ENCODE measurements at places on chromosomes 4 and X.

GRCh38 chr4:7828011-7828720, 111.5 kb downstream of the AFAP1 start:
- peak; percentile 95 for DNase-seq

GRCh38 chr4:111480510-111480909, 664.7 kb upstream of the FAM241A start:
- DNase-seq = no peak

DNA sequence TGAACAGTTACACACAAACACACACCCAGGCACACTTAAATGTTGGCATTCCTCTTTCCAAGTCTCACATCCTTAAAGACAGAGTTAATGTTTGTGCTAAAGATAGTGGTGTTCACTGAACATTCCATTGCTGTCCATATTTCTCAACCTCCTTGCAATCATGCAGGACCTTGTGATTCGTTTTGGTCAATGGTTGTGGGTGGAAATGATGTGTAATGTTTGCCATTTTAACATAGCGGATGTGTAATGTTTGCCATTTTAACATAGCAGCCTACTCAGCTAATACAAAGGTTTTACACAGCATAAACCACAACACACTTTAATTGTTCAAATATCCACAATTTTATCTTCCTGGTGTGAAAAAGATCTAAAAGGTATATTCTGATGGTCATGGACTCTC, 93.9 kb downstream of the CEP44 start:
- DNase-seq = peak; percentile 61

- DNase-seq = no peak
Observed at GRCh38 chr4:99657798-99658197, at the start of gene C4orf54. Gene C4orf54, minus strand, starts transcription at chr4:99657828. Its CDS starts 3,180 bp downstream, at chr4:99654648.

- DNase-seq = no peak
Observed at GRCh38 chr4:7351014-7351413, 83.7 kb downstream of the PSAPL1 start.

DNA sequence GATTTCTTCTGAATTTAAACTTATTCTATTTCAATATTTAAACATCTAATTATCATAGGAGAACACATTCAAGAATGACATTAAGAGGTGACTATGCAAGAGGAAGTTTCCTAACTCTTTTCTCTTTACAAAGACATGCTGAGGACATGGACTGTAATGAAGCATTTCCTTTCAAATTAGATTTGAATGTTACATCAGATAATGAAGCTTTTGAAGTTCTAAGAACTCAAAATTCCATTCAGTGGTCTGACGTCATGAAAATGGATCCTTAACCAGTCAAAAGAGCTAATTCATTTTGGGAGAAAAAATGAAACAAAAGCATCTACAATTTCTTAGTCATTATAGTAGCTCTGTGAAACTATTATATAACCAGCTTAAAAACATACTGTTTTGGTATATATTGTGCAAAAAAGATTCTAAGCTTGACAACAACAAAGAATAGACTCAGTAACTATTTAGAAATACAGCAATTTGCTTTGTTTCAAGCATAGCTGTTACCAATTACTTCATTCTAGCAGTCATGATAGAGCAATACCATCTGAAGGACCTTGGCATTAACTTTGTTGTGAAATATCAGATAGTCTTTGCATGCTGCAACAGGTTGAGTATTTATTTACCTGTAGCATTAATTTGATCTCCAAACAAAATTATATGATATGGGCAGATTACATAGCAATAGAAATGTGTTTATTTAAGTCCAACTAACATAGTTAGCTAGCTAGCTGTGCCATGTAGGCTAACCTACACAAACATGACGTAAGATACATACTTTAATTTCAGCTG, 13.7 kb upstream of the DTHD1 start:
- peak; percentile 73 for DNase-seq

GRCh38 chr4:69147334-69147733, 51.1 kb downstream of the UGT2B7 start:
- no peak for DNase-seq

DNA sequence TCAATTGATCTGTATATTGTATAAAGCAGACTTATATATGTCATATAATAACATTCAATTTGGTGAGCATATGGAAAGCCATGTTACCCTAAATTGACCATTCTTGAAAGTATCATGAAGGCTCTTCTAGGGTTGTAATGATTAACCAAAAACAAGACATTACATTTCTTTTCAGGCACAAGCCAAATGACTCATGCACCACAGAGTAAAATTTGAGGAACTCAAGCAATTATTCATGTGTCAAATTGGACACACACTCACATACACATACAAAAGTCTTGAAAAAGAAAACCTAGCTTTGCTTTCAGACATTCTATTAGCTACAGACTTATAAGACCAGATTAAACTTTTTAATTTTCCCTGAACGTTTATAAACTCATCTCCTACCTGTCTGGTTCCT, 146.5 kb upstream of the PCDH18 start:
- no peak for DNase-seq

GRCh38 chr4:86291180-86291579, 68.7 kb downstream of the MAPK10 start:
- DNase-seq = peak; percentile 7

- peak; percentile 88 for DNase-seq
Observed at GRCh38 chr4:25702848-25703247, 47.2 kb downstream of the SLC34A2 start.

DNA sequence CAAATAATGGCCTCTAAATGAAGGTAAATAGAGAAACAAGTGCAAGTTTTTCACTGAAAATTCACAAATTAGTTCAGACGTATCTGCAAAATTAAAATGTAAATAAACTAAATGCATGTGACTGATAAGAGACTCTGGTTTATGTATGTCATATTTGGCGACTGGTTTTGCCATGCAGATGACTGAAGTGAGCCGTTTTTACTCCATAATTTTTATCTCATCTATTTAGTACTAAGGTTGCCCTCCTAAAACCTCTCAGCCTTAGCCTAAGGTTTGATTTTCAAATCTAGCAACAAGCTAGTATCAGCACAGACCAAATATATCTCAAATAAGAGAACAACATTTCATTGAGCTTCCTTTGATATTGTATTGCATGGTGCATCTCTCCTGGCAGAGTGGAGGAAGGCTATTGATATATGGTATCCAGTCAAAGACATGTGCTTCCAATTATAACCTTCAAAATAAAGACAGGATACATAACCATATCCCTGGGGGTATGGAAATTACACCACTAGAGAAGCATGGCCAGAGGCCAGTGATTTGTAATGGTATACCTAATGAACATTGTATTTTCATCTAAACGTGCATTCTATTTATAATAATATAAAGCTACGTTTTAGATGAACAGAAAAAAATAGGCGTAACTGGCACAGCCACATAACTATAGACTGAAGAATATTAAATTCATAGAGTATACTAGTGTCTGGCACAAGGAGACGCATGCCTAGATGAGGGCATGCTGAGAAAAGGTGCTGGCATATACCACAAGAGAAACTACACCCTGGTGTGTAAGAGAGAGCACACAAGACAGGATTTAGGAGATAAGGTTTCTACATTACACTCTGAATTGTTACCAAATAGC, 392.6 kb upstream of the INTU start:
- no peak for DNase-seq

DNA sequence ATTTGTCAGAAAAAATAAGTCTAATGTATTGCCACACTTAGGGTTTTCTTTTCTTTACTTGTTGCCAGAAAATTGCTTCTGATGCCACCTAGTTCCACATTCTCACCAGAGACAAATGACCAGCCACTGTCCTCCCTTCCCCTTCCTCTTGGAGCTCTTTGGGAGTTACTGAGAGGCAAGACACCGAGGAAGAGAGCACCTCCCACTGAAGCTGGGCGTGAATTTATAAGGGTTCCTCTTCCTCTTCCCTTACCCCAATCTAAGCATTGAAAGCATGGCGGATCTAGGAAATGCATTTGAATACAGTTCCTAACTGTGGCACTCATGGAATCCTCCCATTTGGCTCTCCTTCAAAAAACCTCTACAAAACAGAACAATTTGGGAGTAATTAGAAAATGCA, 30.0 kb downstream of the ANXA3 start:
- DNase-seq = no peak

GRCh38 chr4:15428611-15429010, 778 bp downstream of the C1QTNF7 start:
- no peak for DNase-seq

DNA sequence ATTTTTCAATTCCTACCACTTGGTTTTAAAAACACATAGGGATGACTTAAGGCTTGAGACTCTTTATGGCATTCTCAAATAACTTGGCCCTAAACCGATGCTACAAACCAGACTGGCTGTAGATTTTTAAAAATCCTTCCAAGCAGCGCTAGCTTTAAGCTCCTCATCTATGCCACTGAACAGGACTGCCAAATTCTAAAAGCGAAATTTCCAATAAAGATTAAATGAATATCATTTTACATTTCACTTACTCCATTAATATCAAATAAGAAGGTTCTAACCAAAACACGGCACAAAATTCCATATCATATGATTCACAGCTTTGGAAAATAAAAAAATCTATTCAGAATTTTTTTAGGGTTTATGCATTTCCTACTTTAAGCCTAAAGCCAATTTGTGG, 134.2 kb downstream of the FANCB start:
- no peak for DNase-seq

DNA sequence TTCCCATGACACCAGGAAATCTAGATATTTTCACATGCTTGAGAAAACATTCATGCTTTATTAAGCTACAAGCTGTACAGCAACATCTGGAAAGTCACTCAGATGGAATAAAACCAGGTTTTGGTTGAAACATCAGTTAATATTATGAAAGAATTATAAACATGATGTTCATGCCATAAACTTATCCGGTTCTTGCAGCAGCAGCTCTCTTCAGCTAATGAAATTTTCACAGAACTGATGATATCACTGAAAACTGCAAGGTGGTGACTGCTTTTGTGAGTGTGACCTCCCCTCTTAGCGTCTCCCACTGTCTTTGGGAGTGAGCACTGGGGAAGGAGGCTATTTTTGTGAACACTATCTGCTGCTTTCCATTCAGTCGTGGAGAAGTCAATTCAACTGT, 56.9 kb downstream of the ARHGAP10 start:
- no peak for DNase-seq

DNA sequence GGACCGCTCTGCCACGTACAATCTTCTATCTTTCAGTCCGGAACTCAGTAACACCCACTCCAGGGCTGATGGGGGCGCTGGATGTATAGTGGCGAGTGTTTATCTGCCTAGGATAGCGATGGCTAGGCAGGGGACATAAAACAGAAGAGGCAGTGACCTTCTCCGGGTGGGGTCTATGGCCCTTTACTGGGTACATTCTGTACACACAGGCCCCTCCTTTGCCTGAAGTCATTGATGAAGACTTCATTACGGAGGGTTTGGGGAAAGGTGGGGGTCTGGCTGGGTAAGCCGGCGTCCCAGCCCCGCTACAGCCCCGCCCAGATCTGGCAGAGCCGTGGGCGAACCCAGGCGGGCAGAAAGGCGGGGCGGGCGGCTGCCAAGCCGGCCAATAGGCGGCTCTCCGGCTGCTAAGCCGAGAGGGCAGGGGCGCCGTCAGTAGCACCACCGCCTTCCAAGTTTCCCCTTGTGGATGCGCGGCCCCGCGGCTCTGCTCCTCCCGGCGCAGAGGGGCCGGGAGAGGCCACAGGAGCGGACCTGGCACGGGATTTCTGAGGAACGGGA, at the start of gene CHST7:
Gene CHST7 (plus strand): TSS at position 435 of the 561 bp plus-strand sequence. CDS start 167 bp downstream, outside the sequence.
- peak; percentile 52 for DNase-seq

DNA sequence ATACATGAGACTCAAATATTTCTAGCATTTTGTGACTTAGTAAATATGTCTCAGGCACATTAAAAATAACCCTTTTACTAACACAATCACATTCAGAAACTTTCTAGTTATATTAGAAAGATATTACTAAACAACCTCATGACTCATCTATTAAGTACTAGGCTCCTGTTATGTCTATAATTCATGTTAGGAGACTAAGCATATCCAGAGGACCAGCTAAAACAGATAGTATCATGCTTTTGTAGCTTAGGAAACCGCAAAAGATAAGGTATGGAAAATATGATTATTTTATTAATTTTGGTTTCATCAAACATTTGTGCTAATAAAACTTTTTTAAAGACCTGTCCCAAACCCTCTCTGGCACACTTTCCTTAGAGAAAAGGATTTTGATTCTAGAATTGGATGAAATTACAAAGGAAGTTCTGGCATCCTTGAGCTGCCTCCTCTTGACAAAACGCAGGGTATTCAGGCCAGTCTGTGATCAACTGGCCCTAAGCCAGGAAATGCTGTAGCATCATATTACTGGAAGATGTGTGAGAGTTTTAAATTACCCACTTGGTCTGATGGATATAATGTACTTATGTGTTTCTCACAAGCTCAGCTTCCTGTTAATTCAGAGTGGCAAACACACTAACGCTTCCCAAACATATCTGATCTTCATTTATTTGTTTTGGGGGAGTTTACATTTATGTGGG, 60.4 kb downstream of the NRK start:
- no peak for DNase-seq

- peak; percentile 71 for DNase-seq
Observed at GRCh38 chr4:82450966-82451755, 20.8 kb downstream of the ENOPH1 start.

DNA sequence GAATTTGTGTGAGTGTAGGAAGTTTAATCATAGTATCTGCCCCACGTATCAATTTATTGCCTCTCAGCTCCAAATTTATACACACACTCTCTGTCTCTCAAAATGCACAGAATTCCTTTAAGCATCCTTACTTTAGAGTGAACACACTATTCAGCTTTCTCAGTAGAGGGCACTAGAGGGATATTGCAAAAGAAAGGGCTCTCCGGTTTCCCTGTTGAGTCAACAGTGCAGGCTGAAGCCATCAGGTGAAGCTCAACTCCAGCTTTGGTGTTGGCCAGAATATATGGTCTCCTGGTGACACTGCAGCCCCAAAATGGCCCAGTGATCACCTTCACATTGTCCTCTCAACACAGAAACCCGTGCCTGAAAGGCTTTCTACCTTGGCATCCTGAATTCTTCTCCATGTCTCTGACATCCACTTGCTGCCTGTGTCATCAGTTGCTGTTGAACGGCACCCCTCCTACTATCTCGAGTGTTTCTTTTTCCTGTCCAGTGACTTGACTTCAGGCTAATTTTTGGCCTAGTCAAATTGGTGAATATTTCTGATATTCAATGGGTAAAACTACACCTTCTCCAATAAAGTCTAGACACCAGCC, 670.5 kb downstream of the GABRG1 start:
- DNase-seq = no peak
